ENCODE measurements at places on chromosomes 16 and 17. TPM values are rescaled to one million over a fixed set of nuclear protein-coding genes. Genes with fewer than 3 reads are reported as not detected.

SLC35G6 gene
- not detected for total RNA-seq

DNA sequence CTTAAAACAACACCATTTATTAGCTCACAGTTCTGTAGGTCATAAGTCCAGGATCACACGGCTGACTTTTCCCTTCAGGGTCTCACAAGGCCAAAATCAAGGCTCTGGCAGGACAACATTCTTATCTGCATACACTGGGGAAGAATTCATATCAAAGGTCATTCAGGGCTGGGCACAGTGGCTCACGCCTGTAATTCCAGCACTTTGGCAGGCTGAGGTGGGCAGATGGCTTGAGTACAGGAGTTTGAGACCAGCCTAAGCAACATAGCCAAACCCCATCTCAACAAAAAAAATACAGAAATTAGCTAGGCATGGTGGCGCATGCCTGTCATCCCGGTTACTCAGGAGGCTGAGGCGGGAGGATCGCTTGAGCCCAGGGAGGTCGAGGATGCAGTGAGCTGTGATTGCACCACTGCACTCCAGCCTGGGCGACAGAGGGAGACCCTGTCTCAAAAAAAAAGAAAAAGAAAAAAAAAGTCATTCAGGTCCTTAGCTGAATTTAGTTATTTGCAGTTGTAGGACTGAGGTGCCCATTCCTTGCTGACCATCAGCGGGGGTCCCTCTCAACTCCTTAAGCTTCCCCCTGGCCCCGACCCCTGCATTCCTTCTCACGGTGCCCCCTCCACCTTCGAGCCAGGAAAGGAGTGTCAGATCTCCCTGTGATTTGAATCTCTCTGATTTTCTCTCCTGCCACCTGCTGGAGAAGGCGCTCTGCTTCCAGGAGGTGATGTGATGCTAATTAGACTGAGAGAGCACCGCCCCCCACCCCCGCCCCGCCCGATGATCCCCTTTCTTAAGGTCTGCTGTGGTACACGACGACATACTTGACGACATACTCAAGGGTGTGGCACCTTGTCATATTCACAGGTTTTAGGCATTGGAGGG is 91.8 kb upstream of the CLEC18A start:
- H3K4me3 ChIP-seq = no peak overlapping the region
- DNase-seq = no peak
- H3K27me3 ChIP-seq = no peaks in the 10 kb centered on the region
- peaks cover 4% of the 10 kb centered on the region for H3K4me1 ChIP-seq
- no peaks in the 10 kb centered on the region for H3K36me3 ChIP-seq
- H3K27ac ChIP-seq = no peak overlapping the region

GRCh38 chr16:69794486-69794885 is 32.4 kb downstream of the WWP2 start:
- DNase-seq = no peak
- no peak overlapping the region for H3K27ac ChIP-seq
- H3K27me3 ChIP-seq = no peaks in the 10 kb centered on the region
- no peak overlapping the region for H3K4me3 ChIP-seq
- no peaks in the 10 kb centered on the region for H3K4me1 ChIP-seq
- no peaks in the 10 kb centered on the region for H3K36me3 ChIP-seq

DNA sequence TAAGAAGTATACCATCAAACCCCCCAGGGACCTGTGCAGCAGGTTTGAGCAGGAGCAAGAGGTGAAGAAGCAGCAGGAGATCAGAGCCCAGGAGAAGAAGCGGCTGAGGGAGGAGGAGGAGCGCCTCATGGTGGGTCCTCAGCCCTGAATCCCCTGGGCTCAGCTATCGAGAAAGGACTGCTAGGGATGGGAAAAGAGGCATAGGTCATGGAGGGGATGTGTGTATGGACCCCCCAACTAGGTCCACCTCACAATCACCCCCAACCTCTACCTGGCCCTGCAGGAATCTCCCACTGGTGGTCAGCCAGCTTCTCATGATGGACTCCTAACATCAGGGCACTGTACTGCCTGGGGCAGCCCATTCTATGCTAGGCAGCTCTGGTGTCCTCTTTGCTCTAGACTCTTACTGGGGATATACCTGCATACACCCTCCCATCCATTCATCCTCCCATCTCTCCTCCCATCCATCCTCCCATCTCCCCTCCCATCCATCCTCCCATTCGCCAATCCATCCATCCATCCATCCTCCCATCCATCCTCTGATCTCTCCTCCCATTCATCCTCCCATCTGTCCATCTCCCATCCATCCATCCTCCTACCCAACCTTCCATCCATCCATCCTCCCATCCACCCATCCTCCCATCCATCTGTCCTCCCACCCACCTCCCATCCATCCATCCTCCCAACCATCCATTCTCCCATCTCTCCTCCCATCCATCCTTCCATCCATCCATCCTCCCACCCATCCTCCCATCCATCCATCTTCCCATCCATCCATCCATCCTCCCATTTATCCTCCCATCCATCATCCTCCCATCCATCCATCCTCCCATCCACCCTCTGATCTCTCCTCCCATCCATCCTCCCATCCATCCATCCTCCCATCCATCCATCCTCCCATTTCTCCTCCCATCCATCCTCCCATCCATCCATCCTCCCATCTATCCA is 10.6 kb downstream of the DRC7 start:
- DNase-seq = no peak
- H3K36me3 ChIP-seq = no peaks in the 10 kb centered on the region
- H3K4me3 ChIP-seq = no peak overlapping the region
- no peaks in the 10 kb centered on the region for H3K27me3 ChIP-seq
- H3K4me1 ChIP-seq = no peaks in the 10 kb centered on the region
- no peak overlapping the region for H3K27ac ChIP-seq

GRCh38 chr17:77697480-77698400 is 260.8 kb upstream of the TNRC6C start:
- no peaks in the 10 kb centered on the region for H3K4me1 ChIP-seq
- no peaks in the 10 kb centered on the region for H3K36me3 ChIP-seq
- no peak overlapping the region for H3K4me3 ChIP-seq
- no peak overlapping the region for H3K27ac ChIP-seq
- H3K27me3 ChIP-seq = peaks cover 34% of the 10 kb centered on the region

- H3K36me3 ChIP-seq = no peaks in the 10 kb centered on the region
- no peak overlapping the region for H3K27ac ChIP-seq
- no peaks in the 10 kb centered on the region for H3K4me1 ChIP-seq
- DNase-seq = no peak
Observed at GRCh38 chr16:61323456-61323855, 712.8 kb downstream of the CDH8 start.

- H3K36me3 ChIP-seq = no peaks in the 10 kb centered on the region
- H3K4me3 ChIP-seq = no peak overlapping the region
- no peaks in the 10 kb centered on the region for H3K4me1 ChIP-seq
- no peak overlapping the region for H3K27ac ChIP-seq
Observed at GRCh38 chr16:88202207-88202745, 180.5 kb upstream of the ZNF469 start.

DNA sequence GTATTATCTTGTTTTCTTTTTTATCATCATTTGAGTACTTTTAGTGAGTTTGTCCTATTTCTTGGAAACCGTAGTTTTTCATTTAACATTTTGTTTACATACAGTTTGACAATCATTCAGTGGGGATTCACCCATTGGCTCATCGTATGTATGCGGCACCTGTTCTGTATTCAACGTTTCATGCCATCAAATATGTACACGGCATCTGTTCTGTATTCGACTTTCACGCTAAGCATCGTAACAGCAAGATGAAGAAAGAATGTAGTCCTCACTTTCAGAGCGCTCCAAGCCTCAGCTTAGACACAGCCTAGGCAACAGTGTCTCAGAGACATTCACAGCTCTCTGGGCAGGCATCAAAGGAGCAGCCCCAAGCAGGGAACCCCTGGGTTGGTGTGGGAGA is 177.2 kb upstream of the CHMP6 start:
- no peak overlapping the region for H3K27ac ChIP-seq
- no peak overlapping the region for H3K4me3 ChIP-seq
- H3K27me3 ChIP-seq = no peaks in the 10 kb centered on the region
- H3K36me3 ChIP-seq = no peaks in the 10 kb centered on the region
- no peaks in the 10 kb centered on the region for H3K4me1 ChIP-seq

DNA sequence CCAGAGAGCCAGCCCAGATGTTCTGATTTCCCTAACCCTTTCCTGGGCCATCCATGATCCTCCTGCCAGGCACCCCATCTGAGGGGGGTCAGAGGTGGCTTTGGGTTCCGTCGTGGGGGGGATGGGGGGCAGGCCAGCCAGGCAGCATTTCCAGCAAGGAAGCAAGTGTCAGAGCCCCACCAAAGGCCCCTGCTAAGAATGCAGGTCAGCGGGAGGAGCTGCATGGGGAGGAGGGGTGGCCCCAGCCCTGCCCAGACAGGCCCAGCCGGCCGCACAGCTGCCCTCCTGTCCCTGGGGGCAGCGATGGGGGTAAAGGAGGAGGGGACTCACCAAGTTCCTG is 2.3 kb upstream of the SCRN2 start:
- H3K27me3 ChIP-seq = no peaks in the 10 kb centered on the region
- no peak overlapping the region for H3K4me3 ChIP-seq
- H3K36me3 ChIP-seq = no peaks in the 10 kb centered on the region

DNA sequence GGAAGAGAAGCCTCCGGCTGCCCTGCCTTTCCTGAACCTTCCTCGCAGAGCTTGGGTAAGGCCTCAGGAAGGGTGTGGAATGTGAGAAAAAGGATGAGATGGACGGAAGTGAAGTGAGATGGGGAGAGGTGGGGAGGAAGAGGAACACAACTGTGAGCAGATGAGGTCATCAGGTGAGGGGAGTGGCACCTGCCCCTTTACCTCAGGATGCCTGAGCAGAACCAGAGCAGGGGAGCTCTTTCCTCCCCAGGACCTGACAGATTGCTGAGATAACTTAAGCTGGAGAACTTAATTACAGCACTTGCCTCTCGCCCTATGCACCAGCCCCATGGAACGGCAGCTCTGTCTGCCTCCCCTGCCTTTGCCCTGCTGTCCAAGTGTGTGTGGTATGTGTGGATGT is 29.8 kb downstream of the TMEM132E start:
- H3K4me1 ChIP-seq = no peaks in the 10 kb centered on the region
- no peak overlapping the region for H3K27ac ChIP-seq
- H3K4me3 ChIP-seq = no peak overlapping the region
- no peak for DNase-seq
- H3K36me3 ChIP-seq = no peaks in the 10 kb centered on the region
- peaks cover 24% of the 10 kb centered on the region for H3K27me3 ChIP-seq

DNA sequence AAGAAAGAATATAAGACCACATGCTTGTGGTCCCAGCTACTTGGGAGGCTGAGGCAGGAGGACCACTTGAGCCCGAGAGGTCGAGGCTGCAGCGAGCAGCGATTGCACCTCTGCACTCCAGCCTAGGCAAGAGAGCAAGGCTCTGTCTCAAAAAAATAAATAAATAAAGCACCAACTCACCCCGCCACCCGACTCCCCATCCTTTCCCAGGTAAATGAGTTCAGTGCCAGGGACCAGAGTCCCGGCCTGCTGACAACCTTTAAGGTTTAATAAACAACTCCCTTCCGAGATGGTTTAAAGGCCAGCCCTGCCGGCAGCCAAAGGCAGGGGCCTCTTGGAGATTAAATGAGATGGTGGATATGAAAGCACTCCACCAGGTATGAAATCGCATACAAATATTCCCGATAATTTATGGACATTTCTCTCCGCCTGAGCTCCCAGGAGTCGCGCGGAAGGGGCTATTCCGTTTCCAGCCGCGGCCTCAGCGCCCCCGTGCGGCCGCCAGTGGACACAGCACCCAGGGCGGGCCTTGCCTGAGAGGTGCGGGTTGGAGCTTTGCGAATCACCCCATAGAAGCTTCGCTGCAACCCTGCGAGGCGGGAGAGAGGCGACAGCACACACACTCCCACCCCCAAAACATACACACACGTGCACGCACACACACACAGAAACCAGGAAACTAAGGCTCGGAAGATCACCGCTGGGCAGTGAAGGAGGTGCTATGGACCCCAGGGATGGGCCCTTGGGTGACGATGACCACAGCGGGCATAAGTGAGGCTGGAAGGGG is 4.0 kb upstream of the RPL38 start:
- no peak for DNase-seq
- no peak overlapping the region for H3K27ac ChIP-seq
- peaks cover 10% of the 10 kb centered on the region for H3K36me3 ChIP-seq
- peaks cover 7% of the 10 kb centered on the region for H3K27me3 ChIP-seq
- peaks cover 4% of the 10 kb centered on the region for H3K4me1 ChIP-seq
- no peak overlapping the region for H3K4me3 ChIP-seq

GRCh38 chr17:227078-227945 is 45.9 kb upstream of the DOC2B start:
- H3K27ac ChIP-seq = no peak overlapping the region
- H3K4me1 ChIP-seq = no peaks in the 10 kb centered on the region
- no peaks in the 10 kb centered on the region for H3K27me3 ChIP-seq
- no peak overlapping the region for H3K4me3 ChIP-seq
- no peaks in the 10 kb centered on the region for H3K36me3 ChIP-seq

- no peaks in the 10 kb centered on the region for H3K36me3 ChIP-seq
- no peaks in the 10 kb centered on the region for H3K27me3 ChIP-seq
- H3K4me3 ChIP-seq = no peak overlapping the region
Observed at GRCh38 chr16:29702269-29702668, 23.3 kb downstream of the QPRT start.

All from Panc1 (cell line).